ENCODE measurements at places on chromosomes 1 and 21. TPM values are rescaled to one million over a fixed set of nuclear protein-coding genes. Genes with fewer than 3 reads are reported as not detected.

Gene PLEKHN1
- total RNA-seq = 4.4 TPM

Gene OR10J1
- not detected for total RNA-seq

Gene TPTE
- total RNA-seq = not detected

Gene IL12RB2
- 1.0 TPM for total RNA-seq

Gene SPRR5
- not detected for total RNA-seq

Measured in nasal cavity respiratory epithelium epithelial cell of viscerocranial mucosa (primary cell).